Right atrium auricular region (tissue), 2 donors: ENCODE measurements at places on chromosomes 5 and 9. TPM values are rescaled to one million over a fixed set of nuclear protein-coding genes. Genes with fewer than 3 reads are reported as not detected.

- DNase-seq = no peak
These were observed 54.7 kb upstream of the ZFR start for GRCh38 chr5:32499261-32499660.

GRCh38 chr9:31325778-31326177 lies 1058.7 kb upstream of the ACO1 start:
- DNase-seq = no peak

- DNase-seq = no peak
These were observed 24.1 kb downstream of the OR2K2 start for GRCh38 chr9:111305914-111306313.

GRCh38 chr9:88820055-88820454 lies 171.2 kb upstream of the S1PR3 start:
- DNase-seq = no peak

GRCh38 chr5:122500245-122501088 lies 188.4 kb downstream of the SNCAIP start:
- no peak for DNase-seq

DNA sequence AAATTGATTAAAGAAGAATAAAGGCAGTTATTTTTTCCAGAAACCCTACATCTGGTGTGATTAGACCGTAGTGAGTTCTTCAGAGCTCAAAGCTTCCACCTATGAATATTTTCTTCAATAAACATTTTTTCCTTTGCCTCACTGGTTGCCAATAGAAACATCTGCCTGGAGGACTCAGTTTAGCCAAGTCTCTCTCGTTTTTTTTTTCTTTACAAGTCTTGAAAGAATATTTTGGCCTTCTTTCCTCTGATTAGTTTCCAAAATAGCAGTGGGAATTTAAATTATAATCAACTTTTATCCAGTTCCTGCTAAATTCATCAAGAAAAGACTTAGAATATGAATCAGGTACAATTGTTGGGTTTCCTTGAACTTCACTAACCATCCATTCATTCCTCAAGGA lies 897.5 kb downstream of the TLE1 start:
- no peak for DNase-seq

The PLPPR1 gene
- total RNA-seq = not detected

DNA sequence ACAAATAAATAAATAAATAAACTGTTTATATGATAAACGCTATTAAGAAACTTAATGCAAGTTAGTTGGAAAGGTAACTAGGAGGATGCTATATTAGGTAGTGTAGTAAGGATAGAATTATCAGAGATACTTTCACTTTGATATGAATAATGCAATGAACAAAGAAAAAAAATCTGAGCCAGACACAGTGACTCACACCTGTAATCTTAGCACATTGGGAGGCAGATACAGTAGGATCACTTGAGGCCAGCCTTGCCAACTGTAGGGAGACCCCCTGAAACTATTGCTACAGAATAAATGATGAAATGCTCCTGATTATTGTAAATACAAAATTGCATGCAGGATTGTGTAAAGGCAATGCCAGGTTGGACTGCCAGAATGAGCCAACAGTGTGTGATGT lies 109.2 kb downstream of the ANXA2R start:
- DNase-seq = no peak

DNA sequence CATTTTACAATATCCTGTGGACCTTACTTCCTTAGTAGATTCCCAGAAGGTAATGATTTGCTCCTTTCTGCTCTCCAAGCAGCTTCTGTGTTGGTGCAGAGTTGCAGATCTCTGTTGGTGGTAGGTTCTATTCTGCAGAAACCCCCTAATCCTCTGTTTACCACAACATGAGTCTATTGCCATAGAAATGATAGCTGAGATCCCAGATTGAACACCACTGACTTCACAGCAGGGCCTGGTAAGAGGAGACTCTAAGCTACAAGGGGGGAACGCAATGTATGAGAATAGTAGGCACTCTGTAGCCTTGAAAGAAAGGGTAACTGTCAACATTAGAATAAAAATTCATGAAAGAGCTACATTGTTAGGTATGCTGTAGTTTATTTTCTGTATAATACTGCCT lies 59.5 kb downstream of the MUSK start:
- no peak for DNase-seq

- DNase-seq = no peak
These were observed 111.8 kb downstream of the UNC13B start for GRCh38 chr9:35273591-35273990.

- no peak for DNase-seq
These were observed 32.4 kb downstream of the INSL4 start for GRCh38 chr9:5263351-5264218.

DNA sequence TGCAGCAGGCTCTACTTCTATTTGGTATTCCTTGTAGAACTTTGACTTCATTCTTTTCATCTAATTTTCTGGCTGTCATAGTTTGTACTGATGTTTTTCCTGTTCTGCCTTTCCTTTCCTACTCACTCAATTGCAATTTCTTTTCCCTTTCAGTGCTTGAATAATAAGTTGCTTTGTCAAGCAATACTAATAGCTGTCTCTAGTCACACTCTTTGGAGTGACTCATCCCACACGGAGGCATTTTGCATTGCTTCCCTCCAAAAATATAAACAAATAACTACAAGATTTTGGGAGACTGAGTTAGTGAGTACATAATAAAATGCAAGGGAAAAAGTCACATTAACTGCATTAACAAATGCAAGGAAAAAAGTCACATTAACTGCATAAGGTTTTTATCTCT lies 465.9 kb downstream of the CDH9 start:
- DNase-seq = no peak

- no peak for DNase-seq
These were observed 1.4 kb downstream of the MEF2C start for GRCh38 chr5:88881571-88881971.

DNA sequence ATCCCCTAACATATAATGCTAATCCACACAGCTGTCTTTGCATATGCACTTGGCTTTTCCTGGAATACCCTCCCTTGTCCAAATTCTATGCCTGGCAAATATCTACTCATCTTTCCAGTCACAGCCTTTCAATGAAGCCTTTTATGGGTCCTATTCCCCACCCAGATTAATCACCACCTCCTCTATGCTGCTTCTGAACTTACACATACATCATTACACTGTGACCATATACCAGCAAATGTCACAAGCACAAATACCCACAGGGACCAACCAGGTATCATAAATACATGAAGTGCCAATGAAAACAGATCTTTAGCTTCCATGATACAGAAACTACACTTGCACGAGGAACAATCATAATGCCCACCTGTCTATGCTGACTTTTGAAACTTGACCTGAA lies 22.3 kb downstream of the LPAR1 start:
- no peak for DNase-seq

DNA sequence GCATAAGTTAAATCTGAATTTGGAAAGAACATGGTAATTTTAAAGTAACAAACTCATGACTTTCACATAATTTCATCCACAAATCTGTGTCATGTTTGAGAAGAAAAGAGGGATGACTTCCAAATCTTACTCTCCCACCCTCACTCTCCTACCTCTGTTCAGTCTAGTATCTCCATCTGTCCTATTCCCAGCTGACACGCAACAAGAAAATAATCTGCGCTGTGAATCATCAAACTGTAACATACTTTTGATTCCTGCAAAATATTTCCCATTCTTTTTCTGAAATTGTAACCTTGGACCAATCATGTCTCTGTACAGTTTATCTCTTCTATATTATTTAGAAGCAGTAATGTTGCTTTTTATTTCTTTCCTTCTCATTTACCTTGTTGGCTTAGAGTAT lies 91.4 kb downstream of the SLC12A2 start:
- no peak for DNase-seq

DNA sequence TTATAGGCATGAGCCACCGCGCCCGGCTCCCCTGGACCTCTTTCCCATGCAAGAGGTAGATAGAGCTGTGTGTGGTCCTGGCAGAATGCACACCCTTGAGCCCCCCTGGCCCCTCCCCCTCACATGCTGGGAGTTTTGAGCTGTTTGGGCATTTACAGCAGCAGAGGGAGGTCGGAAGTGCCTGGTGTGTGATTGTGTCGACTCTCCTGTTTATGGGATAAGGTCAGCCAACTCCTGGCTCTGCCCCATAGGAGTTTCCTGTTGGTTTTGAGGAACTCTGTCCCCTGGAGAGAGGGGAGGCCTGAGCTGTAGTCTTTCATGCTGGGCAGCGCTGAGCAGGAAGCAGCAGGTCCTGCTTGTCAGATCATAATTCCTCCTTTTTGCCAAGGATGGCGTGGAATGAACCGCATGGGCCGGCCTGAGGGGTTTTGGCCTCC lies 6.0 kb downstream of the LRRC8A start:
- DNase-seq = no peak
